ENCODE measurements at places on chromosomes 1 and 21.

DNA sequence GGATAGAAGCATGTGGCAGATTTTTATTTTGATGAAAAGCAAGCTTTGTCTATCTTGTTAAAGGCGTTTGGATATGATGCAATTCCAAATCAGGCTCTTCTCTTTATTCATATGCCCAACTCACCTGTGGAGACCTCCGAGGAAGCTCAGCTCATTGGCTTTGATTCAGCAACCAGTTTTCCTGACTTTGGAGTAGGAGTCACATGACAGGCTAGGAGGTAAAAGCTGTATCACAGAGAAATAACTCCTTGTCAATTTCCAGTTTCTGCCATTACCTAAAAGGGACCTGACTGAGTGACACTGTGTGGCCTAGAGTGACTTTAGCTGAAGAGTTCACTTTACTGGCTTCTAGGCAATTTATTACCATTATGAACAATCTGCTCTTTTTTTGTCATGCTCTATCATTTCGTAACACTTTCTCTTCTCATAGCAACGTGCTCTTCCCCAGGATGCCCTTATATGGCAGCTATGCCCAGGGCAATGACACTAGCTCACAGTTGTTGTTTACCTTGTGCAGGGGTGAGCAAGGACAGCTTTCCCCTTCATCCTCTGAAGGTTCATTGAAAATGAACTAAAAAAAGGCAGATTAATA is 107.2 kb downstream of the KCNK1 start:
- no peak for DNase-seq
- no peaks in the 10 kb centered on the region for H3K27me3 ChIP-seq
- no peaks in the 10 kb centered on the region for H3K4me1 ChIP-seq
- no peaks in the 10 kb centered on the region for H3K36me3 ChIP-seq

DNA sequence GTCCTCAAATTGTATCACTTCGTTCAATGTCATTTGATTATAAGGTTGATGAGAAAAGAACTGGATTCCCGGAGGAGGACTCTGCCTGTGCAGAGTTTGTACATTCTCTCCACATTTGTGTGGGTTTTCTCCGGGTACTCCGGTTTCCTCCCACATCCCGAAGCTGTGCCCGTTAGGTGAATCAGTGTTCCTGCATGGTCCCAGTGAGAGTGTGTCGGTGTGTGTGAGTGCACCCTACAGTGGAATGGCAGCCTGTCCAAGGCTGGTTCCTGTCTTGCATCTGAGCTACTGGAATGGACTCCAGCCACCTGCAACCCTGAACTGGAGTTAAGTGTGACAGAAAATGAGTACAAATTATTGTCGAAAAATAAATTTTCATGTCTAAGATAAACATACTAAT is 92.2 kb upstream of the KCTD3 start:
- H3K4me1 ChIP-seq = no peaks in the 10 kb centered on the region
- no peak for DNase-seq
- no peak overlapping the region for H3K27ac ChIP-seq
- H3K27me3 ChIP-seq = no peaks in the 10 kb centered on the region

- H3K36me3 ChIP-seq = no peaks in the 10 kb centered on the region
- H3K27ac ChIP-seq = no peak overlapping the region
- no peaks in the 10 kb centered on the region for H3K27me3 ChIP-seq
These were observed 618.2 kb downstream of the BRINP3 start for GRCh38 chr1:189859385-189859977.

- H3K4me1 ChIP-seq = no peaks in the 10 kb centered on the region
- no peak overlapping the region for H3K27ac ChIP-seq
- H3K4me3 ChIP-seq = no peak overlapping the region
- DNase-seq = no peak
- H3K27me3 ChIP-seq = no peaks in the 10 kb centered on the region
- no peaks in the 10 kb centered on the region for H3K36me3 ChIP-seq
These were observed 13.0 kb downstream of the RGS1 start for GRCh38 chr1:192588546-192588945.

GRCh38 chr1:86062453-86062852 is 94.1 kb downstream of the COL24A1 start:
- no peak for DNase-seq
- no peaks in the 10 kb centered on the region for H3K36me3 ChIP-seq
- no peaks in the 10 kb centered on the region for H3K27me3 ChIP-seq
- H3K27ac ChIP-seq = no peak overlapping the region
- no peak overlapping the region for H3K4me3 ChIP-seq
- H3K4me1 ChIP-seq = peaks cover 2% of the 10 kb centered on the region

- H3K36me3 ChIP-seq = no peaks in the 10 kb centered on the region
These were observed 300 bp downstream of the USP24 start for GRCh38 chr1:55214934-55215193.

- peaks cover 61% of the 10 kb centered on the region for H3K36me3 ChIP-seq
- H3K4me1 ChIP-seq = no peaks in the 10 kb centered on the region
- no peak for DNase-seq
- no peaks in the 10 kb centered on the region for H3K27me3 ChIP-seq
These were observed 9.4 kb downstream of the SLX9 start for GRCh38 chr21:44949161-44949778.

DNA sequence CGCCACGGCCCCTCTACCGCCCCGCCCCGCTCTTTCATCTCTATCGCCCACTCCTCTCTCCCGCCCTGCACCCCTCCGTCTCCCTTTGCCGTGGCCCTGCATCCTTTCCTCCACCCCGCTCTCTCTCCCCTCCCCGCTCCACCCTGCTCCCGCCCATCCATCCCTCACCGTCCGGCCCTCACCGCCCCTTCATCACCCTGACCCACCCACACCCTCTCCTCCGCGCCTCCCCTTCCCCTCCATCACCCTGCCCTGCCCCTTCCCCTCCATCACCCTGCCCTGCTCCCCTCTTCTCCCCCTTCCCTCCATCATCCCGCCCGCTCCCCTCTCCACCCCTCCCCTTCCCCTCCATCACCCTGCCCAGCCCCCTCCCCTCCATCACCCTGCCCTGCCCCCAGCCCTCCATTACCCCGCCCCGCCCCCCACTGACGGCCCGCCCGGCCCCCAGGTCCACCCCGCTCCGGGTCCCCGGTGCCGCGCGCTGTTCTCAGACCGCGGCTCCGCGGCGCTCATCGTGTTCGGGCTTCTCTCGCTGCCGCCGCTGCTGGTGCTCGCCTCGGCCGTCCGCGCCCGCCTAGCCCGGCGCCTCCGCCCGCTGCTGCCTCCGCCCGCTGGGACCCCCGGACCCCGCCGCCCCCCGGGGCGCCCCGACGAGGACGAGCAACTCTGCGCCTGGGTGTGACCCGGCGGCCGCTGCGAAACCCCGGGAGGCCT is 6.2 kb upstream of the ANKRD65 start:
- no peak for DNase-seq
- no peaks in the 10 kb centered on the region for H3K4me1 ChIP-seq
- peaks cover 36% of the 10 kb centered on the region for H3K27me3 ChIP-seq
- H3K4me3 ChIP-seq = no peak overlapping the region

DNA sequence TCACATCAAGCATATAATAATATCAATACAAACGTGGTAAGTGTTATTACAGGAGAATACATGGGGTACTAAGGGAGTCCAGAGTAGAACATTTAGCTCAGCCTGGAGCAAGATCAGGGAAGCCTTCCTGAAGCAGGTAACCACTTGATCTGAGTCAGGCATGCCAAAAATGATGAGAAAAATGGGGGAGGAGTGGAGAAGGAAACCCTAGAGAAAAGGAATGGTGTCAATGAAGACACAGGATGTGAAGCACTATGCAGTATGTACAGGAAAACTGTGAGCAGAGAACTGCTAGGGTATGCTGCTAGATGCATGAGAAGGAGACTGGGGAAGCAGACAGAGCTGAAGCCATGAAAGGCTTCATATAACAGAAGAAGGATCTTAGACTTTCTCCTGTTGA is 84.7 kb downstream of the NOTCH2 start:
- no peaks in the 10 kb centered on the region for H3K27me3 ChIP-seq
- H3K4me3 ChIP-seq = no peak overlapping the region
- DNase-seq = no peak
- H3K36me3 ChIP-seq = peaks cover 40% of the 10 kb centered on the region
- H3K27ac ChIP-seq = peak overlapping the region; percentile 95

GRCh38 chr1:44422161-44422560 is 17.1 kb downstream of the RNF220 start:
- H3K27ac ChIP-seq = no peak overlapping the region
- peaks cover 34% of the 10 kb centered on the region for H3K4me1 ChIP-seq
- no peak overlapping the region for H3K4me3 ChIP-seq
- no peak for DNase-seq
- no peaks in the 10 kb centered on the region for H3K36me3 ChIP-seq

GRCh38 chr1:8858888-8859706 is 19.4 kb downstream of the ENO1 start:
- peak; percentile 59 for DNase-seq
- peaks cover 5% of the 10 kb centered on the region for H3K4me1 ChIP-seq
- H3K4me3 ChIP-seq = no peak overlapping the region
- peak overlapping the region; percentile 49 for H3K27ac ChIP-seq

DNA sequence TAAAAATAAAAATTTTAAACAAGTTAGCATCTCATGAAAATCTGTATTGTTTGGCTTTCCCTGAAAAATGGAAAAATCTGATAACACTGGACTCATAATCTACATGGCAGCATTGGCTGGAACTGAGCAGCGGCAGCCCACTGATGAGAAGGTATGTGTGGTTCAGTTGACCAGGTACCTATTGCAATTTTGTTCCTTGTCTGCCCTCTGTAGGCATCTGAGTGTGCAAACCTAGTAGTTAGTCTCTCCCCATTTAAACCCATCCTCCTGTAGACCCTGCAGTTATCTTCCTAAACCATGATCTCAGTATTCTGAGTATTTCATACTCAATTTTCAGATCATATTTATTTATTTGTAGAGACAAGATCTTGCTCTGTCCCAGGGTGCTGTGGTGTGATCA is 59.4 kb upstream of the SERBP1 start:
- H3K4me1 ChIP-seq = no peaks in the 10 kb centered on the region
- H3K27ac ChIP-seq = no peak overlapping the region
- no peak for DNase-seq
- no peak overlapping the region for H3K4me3 ChIP-seq
- H3K27me3 ChIP-seq = no peaks in the 10 kb centered on the region
- no peaks in the 10 kb centered on the region for H3K36me3 ChIP-seq

GRCh38 chr1:193293726-193294125 is 107.3 kb upstream of the B3GALT2 start:
- H3K27ac ChIP-seq = no peak overlapping the region
- no peak for DNase-seq
- no peaks in the 10 kb centered on the region for H3K4me1 ChIP-seq
- no peak overlapping the region for H3K4me3 ChIP-seq
- no peaks in the 10 kb centered on the region for H3K36me3 ChIP-seq

- H3K4me1 ChIP-seq = peaks cover 9% of the 10 kb centered on the region
- no peak overlapping the region for H3K27ac ChIP-seq
- DNase-seq = no peak
- H3K36me3 ChIP-seq = no peaks in the 10 kb centered on the region
These were observed 45.2 kb downstream of the SLC44A3 start for GRCh38 chr1:94865360-94865759.

DNA sequence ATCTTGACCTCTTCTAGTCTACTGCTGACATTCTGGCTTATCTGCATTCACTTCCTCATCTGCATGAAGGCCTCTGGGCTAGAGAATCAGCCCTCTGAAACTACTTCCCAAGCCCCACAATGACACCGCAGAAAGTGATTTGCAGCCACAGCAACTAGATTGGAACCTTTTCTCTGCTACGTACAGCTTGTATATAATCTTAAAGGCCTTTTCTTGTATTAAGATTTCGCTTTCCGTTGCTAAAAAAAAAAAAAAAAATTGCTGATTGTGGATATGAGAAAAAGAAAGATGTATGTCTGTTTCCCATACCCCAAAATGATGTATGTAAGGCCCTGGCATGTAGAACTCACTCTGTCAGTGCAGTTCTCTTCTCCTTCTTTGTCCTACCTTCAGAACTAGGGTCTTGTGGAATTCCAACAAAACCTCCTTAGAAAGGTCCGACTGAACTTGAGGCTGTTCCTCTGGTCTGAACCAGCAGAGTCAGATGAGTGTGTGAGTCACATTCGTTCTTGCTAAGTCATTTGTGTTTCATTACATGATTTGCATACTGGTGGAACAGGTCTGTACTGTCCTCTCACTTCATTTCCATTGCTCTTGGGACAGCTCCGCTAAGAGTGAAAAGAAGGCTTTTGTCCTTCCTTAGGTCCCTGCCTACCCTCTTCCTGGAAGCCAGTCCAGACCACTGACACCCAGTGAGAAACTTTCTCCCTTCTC is 62.7 kb downstream of the PLPP3 start:
- H3K4me3 ChIP-seq = peak overlapping the region; percentile 7
- peaks cover 35% of the 10 kb centered on the region for H3K4me1 ChIP-seq
- peak overlapping the region; percentile 92 for H3K27ac ChIP-seq
- peaks cover 9% of the 10 kb centered on the region for H3K27me3 ChIP-seq

GRCh38 chr1:54542962-54543539 is 5.0 kb upstream of the ACOT11 start:
- H3K36me3 ChIP-seq = no peaks in the 10 kb centered on the region
- peaks cover 60% of the 10 kb centered on the region for H3K4me1 ChIP-seq
- H3K4me3 ChIP-seq = peak overlapping the region; percentile 53
- H3K27me3 ChIP-seq = no peaks in the 10 kb centered on the region
- DNase-seq = no peak
- H3K27ac ChIP-seq = no peak overlapping the region

DNA sequence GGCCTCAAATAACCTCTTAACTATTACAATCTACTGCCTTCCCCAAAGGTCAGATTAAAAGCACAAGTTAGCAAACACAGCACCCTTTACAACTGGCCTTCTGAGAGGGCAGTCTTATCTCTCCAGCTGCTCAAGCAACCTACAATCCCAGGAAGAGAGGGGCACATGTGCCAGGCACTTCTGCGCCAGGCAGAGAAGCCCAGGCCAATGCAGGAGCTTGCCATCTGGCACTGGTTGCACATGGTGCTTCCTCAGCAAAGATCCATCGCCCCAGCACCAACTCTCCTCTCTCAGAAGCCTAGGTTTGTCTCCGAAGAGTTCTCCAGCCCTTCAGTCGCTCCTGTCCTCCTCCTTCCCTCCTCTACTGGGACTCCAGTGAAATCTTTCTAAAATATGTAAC is 2.5 kb downstream of the STK40 start:
- H3K27me3 ChIP-seq = no peaks in the 10 kb centered on the region
- H3K27ac ChIP-seq = no peak overlapping the region
- no peak overlapping the region for H3K4me3 ChIP-seq
- H3K4me1 ChIP-seq = peaks cover 57% of the 10 kb centered on the region
- no peak for DNase-seq

GRCh38 chr21:28608646-28609045 is 384.0 kb downstream of the LTN1 start:
- H3K36me3 ChIP-seq = no peaks in the 10 kb centered on the region
- no peak for DNase-seq
- no peaks in the 10 kb centered on the region for H3K4me1 ChIP-seq
- no peak overlapping the region for H3K27ac ChIP-seq

GRCh38 chr1:35539073-35539823 is 18.0 kb downstream of the KIAA0319L start:
- peaks cover 2% of the 10 kb centered on the region for H3K36me3 ChIP-seq
- no peaks in the 10 kb centered on the region for H3K27me3 ChIP-seq
- peak overlapping the region; percentile 82 for H3K27ac ChIP-seq

DNA sequence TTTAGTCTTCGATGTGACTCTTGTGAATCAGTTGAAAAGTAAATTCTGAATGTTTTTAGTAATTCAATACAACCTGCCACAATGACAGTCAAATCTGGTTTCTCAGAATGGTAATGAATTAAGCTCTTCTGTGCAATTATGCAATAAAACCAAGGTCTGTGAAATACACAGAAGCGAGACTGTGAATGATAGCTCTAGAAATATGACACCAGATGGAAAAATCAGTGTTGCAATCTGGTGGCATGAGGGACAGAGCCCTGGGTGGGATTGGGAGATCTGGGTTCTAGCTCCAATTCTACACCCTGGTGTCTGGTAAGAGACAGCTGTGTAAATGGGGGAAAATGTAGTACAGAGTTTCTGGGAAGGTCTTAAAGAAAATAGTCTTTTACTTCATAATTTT is 586.4 kb upstream of the ZRANB2 start:
- DNase-seq = no peak
- no peaks in the 10 kb centered on the region for H3K4me1 ChIP-seq
- H3K36me3 ChIP-seq = no peaks in the 10 kb centered on the region
- no peaks in the 10 kb centered on the region for H3K27me3 ChIP-seq

GRCh38 chr1:159421821-159422220 is 10.2 kb upstream of the OR10J4 start:
- DNase-seq = no peak
- no peak overlapping the region for H3K4me3 ChIP-seq
- no peak overlapping the region for H3K27ac ChIP-seq
